Pancreas (tissue), 10 donors: ENCODE measurements at places on chromosomes 6 and 20. TPM values are rescaled to one million over a fixed set of nuclear protein-coding genes. Genes with fewer than 3 reads are reported as not detected.

DNA sequence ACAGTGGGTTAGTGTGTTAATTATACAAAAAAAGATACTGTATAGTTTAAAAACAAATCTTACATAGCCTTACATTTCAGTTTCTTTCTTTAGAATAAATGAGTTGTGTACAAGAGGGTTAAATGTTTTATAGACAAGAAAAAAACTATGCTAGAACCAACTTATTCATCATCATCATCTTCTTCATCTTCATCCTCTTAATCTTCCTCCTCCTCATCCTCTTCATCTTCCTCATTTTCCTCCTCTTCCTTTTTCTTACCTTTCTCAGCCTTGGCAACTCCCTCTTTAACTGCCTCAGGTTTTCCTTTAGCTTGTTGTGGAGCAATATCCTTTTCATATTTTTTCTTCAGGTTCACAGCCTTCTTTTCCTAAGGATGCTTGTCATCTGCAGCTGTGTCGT is 53.7 kb downstream of the RPS12 start:
- no peak for DNase-seq

DNA sequence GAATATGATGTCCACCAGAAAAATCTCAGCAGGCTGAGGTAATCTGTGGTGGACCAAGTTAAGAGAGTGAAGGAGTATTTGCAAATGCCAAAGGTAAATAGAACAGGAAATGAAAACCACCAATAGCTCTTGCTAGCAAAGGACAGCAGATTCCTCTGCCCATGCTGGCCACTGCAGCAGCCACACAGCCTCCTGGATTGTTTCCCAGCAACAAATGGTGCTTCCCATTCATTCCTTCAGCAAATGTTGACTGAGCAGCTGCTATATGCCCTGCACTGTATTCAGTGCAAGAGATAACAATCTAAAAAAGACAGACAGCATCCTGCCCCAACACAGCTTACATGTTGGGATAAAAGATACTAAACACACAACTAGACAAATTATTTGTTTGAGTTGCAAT is 11.0 kb downstream of the ROS1 start:
- DNase-seq, result no peak

GRCh38 chr6:107572886-107573285 is 83.0 kb downstream of the SOBP start:
- DNase-seq, result no peak

DNA sequence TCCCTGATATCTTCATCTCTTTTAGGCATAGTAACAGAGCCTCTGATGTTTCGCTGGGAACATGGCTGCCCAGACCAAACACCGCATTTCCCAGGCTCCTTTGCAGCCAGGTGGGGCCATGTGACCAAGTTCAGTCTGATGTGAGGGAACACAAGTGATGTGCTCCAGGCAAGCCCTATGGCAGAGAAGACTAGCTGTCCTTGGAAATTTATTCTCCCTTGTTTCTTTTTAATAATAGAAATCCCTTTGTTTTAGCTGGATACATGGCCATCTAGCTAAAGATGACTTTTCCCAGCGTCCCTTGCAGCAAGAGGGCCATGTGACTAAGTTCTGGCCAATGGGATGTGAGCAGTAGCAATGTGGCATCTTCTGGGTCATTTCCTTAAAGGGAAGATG is 30.8 kb downstream of the SLC2A10 start:
- DNase-seq, result no peak

DNA sequence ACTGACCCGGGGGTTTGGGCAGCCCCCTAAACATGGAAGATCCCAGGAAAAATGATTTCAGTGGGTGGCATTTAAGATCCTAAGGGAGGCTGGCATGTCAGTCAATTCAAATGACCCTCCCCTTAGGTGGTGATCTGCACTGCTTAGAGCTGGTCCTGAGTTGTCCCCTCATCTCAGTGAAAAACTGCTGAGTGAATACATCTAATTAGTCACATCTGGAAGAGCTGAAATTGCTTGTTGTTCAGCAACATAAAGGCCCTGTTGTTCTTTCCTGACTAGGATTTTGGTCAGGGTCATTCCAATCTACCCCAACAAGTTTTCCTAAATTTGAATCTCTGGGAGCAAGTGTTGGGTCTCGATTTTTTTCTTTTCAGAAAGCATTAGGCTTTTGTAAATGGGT is 126.4 kb downstream of the LCA5 start:
- DNase-seq, result no peak

- no peak for DNase-seq
These were observed 11.0 kb downstream of the ARMC12 start for GRCh38 chr6:35747877-35748276.

GRCh38 chr6:107185391-107185970 is 70.2 kb upstream of the BEND3 start:
- DNase-seq, result no peak

DNA sequence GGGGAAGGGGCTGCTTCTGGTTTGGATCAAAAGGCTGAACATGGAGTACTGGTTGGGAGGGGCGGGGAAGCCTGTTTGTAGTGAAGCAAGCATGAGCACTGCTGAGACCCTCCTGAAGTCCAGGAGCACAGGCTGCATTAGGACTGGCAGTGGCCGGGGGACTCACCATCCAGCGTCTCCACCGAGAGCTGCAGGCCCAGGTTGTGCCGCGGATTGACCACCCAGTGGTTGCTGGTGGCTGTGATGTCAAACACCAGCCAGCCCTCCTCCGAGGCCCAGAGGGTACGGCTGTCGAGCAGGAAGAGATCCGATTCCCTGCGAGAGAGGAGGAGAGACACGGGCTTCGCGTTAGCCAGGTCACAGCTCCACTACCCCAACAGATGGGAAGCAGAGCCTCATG is 64.1 kb downstream of the BMP7 start:
- no peak for DNase-seq

DNA sequence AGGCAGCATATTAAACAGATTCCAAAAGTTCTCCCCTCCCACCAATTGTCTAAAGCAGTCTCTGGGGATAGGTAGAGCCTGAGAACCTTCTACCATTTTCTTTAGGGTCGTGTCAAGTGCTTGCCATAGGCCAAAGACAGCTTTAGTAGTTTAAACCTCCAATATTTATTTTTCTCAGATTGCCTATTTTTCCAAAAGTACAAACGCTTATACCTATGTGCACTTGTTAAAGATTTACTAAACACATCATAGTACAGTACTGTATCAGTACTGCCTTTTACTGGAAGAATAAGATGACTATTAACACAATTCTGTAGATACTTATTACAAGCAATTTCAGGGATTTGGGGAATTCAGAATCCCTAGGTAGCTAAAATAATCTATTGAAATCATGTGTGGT is 29.4 kb downstream of the AKIRIN2 start:
- DNase-seq, result no peak

- DNase-seq, result no peak
These were observed 40.7 kb upstream of the TAGAP start for GRCh38 chr6:159085396-159085895.

DNA sequence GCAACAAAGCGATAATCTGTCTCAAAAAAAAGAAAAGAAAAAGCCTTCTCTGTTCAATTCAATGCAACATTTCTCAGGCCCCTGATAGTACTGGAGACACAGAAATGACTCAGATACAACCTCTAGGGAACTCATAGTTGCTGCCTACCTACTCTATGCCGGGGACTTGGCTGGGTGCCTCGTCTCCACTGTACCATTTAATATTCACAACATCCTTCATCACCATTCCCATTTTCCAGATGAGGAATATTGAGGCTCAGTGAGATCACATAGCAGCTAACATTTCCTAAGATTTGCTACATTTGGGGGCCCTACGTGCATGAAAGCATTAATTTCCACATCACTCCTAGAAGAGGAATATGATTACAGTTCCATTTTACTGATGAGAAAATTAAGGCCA is 7.5 kb downstream of the NOL4L start:
- DNase-seq, result no peak

DNA sequence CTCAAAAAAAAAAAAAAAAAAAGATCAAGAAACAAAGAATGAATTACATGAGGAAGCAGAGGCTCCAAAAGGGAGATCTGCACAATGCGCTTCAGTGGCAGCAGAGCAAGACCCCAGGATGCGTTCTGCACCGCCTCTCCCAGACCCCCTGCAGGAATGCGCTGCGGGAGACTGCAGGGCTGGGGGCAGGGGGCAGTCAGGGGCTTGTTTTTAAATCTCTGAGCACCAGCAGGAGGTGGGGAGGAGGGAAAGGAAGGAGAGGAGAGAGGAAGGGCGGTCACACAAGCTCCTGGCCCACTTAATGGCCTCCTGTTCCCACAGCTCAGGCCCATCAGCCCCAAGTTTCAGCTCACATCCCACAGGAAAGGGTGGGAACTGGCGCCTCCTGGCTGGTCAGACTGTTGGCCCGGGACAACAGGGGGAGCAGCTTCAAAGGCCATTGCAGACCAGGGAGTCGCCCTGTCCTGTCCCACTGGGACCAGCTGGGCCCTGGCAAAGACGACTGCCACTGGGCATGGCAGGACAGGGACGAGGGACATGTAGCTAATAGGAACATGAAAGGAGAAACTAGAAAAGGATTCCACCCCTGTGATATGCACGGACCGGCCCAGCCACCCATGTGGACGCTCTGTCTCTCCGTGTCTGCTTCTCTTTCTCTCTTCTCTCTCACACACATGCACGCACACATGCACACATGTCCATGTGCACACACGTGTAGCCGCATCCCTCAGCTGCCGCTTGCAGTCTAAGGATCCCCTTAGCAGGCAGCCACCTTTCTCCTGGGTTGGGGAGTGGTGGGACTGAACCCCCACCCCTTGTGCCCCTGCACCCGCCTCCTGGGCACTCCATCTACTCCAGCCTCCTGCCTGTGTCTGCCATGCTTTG is 34.7 kb downstream of the TFEB start:
- DNase-seq, result no peak

DNA sequence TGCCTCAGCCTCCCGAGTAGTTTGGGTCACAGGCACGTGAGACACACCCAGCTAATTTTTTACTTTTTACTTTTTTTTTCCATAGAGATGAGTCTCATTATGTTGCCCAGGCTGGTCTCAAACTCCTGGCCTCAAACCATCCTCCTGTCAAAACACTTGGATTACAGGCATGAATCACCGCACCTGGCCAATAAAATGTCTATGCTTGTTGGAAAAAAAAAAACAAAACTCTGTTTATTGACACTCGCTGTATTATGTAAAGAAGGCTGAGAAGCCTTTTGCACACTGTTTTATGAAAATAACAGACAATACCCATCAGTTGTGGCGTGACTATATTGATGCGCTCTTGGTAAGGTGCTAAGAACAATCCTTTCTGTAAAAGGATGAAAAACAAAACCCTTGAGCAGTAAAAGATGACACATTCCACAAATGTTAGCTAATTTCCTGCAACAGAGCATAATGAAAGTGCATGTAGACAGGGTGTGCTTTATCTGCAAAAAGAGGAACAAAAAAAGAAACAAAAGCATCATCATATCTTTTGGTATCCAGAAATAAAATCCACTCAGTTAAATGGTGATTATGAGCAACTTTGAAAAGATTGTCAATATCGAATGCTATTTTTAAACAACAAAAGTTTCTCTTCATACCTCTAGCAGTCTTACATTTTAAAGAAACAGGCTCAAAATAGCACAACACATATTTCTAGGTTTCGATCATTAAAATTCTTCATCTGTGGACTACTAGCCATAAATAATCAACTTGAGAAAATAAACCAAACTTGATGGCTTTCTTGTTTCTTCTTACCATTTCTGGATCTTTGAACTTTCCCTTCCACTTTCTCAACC is 108.3 kb upstream of the PHACTR1 start:
- no peak for DNase-seq

DNA sequence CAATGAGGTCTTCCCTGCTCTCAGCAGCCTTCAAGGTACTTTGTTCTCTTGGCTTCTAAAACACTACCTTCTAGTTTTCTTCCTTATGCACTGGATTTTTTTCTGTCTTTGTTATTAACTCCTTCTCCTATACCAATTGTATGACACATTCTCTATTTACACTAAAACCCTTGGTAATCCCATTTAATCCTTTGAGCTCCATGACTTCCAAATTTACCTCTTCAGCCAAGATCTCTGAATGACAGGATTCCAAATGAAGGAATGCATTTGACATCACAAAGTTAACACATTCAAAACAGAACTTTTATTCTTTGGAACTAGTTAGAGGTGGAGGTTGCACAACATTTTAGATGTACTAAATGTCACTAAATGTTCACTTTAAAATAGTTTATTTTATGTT is 86.6 kb upstream of the SAMD5 start:
- DNase-seq, result no peak

- DNase-seq, result no peak
These were observed 30.7 kb downstream of the ARMC2 start for GRCh38 chr6:108878942-108879341.

- no peak for DNase-seq
These were observed 39.0 kb downstream of the JAG1 start for GRCh38 chr20:10634683-10635411.

DNA sequence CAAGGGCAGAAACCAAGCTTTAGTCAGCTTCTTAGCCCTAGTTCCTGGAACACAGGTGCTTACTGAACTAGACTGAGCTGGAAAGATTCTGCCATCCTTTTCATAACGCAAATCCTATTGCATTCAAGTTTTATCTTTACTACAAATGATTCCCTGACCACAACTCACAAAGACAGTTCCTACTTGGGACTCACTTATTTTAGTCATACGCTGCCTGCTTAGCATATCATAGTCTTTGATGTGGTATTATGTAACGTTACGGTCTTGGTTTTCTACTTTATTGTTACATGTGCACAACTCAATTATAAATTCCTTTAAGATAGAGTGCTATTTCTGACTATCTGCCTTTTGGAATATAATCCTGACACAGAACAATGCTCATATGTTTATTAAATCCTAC is 59.1 kb downstream of the BLOC1S5 start:
- DNase-seq, result no peak

DNA sequence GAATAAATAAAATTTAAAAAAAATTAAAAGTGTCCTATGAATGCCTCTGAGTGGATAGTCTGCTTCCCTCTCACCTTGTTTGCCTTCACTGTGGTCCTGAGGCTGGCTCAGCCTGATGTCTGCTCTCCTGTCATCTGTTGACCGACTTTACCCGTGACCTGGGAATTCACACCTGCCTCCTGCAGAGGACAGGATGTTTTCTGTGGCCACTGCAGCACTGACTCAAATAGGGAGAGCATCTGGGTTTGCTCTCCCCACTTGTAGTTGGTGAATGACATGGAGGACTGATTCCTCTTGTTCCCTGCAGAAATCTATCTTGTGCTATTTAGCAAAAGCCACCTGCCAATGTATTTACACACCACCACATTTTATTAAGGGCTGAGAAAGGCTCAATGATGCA is 52.4 kb upstream of the ERVFRD-1 start:
- no peak for DNase-seq

DDO gene
- 1.5 TPM for total RNA-seq

KCNK16 gene
- total RNA-seq, result 4.2 TPM

DNAH8 gene
- total RNA-seq, result not detected

MUCL3 gene
- total RNA-seq, result not detected

PRPF6 gene
- 35.7 TPM for total RNA-seq

STMN3 gene
- 10.5 TPM for total RNA-seq

PTK7 gene
- 10.7 TPM for total RNA-seq

LYRM2 gene
- 15.4 TPM for total RNA-seq

RIMS1 gene
- total RNA-seq, result 3.7 TPM

ECT2L gene
- total RNA-seq, result 0.03 TPM

FAM209B gene
- total RNA-seq, result not detected

SLC22A7 gene
- total RNA-seq, result 0.16 TPM

MYLK4 gene
- 0.87 TPM for total RNA-seq

PAX1 gene
- not detected for total RNA-seq
